ENCODE measurements at places on chromosomes 13 and 19.

DNA sequence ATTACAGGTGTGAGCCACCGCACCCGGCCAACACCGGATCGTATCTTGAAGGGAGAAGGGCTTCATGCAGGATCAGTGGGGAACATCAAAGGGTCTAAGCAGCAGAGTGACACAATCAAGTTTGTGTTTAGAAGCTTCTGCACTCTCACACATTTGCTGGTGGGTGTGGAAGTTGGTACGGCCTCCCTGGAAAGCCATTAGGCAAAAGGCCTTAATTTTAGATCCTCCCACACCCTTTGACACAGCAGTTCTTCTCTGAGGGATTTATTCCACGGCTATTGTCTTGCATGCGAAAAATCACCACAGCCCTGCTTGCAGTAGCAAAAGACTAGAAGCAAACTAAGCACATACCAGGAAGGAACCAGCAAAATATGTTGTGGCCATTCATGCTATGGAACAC lies 18.3 kb upstream of the SLC1A5 start:
- no peak for DNase-seq

DNA sequence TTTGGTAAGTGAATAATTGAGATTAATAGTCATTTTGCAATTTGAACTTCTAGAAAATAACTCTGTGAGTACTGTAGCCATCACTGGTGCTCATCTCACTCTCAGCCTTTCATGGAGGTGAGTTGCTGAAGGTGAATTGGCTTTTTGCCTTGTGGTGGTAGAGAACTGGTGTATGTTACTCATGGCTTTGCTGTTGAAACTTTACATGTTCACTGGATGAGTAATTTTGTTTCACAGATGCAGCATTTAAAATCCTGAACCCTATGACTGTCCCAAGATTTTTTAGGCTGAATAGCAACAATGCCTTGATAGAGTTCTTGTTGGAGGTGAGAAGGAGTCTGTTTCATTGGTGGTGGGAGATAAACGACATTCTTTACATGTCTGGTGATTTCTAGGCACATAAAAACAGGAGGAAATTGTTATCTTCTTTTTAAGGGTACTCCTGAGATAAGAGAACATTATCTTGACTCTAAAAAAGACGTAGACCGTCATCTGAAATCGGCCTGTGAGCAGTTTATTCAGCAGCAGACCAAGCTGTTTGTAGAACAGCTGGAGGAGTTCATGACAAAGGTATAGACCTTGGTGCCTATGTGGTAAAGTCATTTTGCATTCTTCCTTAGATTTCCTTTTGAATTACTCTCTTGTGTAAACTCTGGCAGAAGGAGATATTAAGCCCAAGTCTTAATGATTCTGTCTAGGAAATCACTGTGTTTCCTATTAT lies 53.9 kb downstream of the COG3 start:
- DNase-seq = no peak

GRCh38 chr13:40148742-40149141 lies 493.3 kb downstream of the COG6 start:
- no peak for DNase-seq

GRCh38 chr19:11554160-11554559 lies 4.9 kb downstream of the ELOF1 start:
- DNase-seq = no peak

- no peak for DNase-seq
Measured at GRCh38 chr19:7941895-7942596, 1.4 kb downstream of the TIMM44 start.

DNA sequence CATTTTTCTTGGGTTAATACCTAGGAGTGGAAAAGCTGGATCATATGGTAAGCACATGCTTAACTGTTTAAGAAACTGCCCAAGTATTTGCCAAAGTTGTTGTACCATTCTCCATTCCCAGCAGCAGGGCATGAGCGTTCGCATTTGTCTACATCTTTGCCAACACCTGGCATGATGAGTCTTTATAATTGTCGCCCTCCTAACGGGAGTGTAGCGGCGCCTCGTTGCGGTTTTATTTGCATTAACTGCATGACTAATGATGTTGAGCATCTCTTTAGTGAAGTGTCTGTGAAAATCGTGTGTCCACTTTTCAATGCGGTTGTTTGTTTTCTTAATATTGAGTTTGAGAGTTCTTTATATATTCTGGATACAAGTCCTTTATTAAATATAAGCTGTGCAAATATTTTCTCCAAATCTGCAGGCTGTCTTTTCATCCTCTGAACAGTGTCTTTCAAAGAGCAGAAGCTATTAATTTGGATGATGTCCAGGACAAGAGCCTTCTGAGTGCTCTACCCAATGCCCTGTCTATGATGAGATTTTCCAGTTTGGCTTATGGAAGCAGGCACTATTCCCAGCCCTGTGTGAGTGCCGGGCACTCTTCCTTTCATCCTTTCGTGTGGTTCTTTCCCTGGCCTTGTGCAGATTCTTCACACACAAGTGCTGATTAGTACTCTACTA lies 202.0 kb downstream of the FOXO1 start:
- no peak for DNase-seq

GRCh38 chr13:71828564-71828963 lies 38.4 kb downstream of the DACH1 start:
- DNase-seq = no peak

DNA sequence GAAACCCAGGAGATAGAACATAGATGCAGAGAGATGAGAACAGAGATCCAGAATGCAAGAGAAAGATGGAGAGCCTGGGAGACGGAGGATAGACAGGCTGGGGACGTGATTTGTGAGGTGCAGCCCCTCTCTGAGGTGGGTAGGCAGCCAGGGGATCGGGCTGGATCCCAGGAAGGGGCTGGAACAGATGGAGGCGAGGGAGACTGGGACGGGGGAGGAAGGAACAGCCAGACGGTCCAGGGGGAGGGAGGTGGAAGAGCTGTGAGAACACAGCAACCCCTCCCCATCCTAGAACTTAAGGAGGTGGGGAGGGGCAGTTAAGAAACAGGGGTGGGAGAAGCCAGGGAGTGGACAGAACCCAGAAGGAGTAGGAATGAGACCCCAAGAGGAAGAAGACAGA lies 3.1 kb downstream of the SLC17A7 start:
- DNase-seq = peak; percentile 78

DNA sequence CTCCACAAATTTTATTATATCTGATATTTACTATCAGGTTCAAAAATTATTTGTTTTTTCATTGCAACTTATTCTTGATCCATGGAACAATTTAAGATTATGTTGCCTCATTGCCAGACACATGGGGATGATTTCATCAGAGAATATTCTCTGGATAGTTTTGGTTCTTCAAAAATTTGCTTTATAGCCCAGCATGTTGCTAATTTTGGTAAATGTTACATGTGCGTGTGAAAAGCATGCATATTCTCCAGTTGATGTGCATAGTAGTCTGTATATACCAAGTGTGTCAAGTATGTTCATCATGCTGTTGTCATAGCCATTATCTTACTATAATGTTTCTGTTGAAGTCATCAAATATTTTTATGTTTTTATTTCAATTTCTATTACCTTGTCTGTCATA lies 122.3 kb downstream of the RFC3 start:
- DNase-seq = no peak

GRCh38 chr19:31214086-31214485 lies 135.2 kb downstream of the TSHZ3 start:
- DNase-seq = no peak

GRCh38 chr19:1257475-1258162 lies 9.2 kb downstream of the MIDN start:
- no peak for DNase-seq

DNA sequence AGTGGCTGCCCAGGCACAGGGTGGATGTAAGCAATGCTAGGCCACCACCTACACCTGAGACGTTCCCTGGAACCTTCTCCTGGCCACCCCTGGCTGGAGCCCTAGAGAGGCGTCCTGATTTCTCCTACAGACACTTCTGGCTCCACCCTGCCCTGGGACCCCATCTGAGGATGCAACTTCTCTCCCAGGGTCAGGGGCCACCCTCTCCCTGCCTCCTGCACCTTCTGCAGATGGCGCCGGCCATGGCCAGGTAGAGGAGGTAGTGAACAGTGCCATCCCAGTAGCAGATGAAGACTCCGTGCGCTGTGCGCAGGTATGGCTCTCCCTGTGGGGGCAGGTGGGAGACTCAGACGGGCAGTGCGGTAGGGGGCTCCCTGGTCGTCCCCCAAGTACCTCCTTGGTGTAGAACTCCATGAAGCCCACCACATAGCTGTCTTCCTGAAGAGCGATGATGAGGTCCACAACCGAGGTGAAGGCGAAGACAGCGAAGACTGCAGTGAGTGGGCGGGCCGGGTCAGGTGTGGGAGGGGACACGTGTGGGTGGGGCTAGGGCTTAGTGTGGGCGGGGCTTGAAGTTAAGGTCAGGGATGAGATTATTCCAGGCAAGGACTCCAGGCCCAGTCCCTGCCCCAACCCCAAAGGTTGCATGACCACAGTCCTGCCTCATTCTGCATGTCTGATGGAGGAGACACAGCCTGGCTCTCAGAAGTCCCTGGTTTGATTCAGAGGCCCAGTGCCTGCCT lies 3.0 kb downstream of the TM6SF2 start:
- no peak for DNase-seq
